Islet precursor cell (in vitro differentiated cells): ENCODE measurements at places on chromosomes 5 and 9.
A peak's percentile ranks its signal among the peaks of the same experiment; 100 is the strongest.

- no peak for DNase-seq
Measured at GRCh38 chr5:15550502-15551112, 50.6 kb downstream of the FBXL7 start.

GRCh38 chr9:137417161-137418021 is 5.6 kb downstream of the EXD3 start:
- DNase-seq = no peak

- no peak for DNase-seq
Measured at GRCh38 chr5:150055326-150056074, 30.9 kb downstream of the CSF1R start.

DNA sequence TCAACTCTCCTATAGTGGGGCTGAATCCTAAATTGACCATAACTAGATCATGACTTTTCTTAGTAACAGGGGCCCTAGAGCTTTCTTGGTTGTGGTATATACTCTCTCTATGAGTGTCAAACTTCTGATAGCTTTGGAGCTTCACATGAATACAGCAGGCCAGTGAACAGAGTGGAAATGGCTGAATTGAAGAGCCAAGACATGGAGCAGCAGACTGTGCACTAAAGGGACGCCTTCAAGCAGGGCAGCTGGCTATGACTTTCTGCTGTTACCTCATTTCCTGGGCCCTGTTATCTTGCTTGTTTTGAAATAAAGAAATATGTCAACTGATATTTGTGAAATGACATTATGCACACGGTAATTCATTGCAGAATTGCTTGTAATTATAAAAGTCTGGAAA is 16.4 kb downstream of the CDO1 start:
- no peak for DNase-seq

DNA sequence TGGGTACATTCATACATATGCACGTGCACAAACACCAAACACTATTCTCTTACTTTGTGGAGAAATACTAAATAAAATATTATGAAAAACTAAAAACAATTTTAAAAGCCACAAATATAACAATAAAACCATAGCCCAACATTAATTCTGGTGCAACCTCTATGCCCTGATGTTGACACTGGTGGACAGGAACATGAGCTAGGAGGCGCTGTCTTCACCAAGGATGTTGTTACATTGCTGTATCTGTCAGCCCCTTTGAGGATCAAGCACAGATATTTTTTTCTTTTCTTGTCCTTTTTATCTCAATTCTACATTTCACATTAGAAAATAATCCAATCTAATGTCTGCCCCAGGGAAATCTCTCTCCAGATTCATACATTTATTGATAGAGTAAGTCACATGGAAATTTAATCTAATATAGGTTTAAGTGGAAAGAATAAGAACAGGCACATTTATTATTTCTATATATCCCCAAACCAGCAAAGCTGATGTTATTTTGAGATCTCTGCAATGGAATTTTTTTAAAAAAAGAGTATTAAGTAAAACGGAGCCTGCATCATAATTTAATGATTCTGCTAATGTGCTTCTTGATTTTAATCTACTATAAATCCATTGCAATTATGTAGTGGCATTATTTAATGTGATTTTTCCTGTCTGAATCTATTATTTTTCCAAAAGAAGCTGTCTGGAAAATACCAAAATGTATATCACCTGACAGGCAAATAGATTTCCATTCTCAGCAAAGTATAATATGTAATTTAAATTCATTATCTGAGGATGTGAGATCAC is 716.5 kb downstream of the MTRR start:
- no peak for DNase-seq

DNA sequence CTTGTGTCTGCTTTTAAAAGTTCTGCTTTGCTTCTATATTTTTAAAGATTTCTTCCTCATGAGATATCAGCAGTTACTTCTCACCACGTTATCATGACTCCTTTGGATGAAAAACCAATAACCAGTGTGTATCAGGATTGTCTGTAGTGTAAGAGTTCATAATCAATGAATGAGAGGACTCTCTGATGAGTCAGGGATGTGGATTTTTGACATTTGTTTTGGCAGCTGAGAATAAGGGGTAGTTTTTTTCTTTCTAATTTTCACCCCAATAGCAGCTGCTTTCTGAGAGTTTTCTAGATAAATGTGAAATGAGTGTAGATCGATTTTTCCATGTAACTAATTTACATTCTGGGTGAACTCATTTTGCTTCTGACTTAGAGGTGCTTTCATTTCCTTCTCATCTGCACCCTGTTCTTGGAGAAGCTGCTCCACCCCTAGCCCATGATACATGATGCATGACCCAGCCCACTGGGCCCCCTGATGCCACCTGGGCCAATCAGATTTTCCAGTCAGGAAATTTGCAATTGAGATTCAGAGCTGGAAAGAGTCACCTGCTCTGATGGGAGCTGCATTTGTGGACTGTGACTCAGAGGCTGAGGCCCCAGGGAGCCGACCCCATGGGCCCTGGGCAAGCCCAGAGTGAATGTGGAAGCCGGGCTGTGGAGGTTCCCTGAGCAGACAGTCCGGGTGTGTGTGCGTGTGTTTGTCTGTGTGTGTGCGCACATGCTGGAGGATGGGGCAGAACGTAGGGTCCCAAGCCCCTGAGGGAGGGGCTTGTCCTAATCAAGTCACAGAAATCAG is 159.3 kb downstream of the RGS3 start:
- DNase-seq = peak; percentile 97

- DNase-seq = no peak
Measured at GRCh38 chr5:145471831-145472612, 363.1 kb downstream of the PRELID2 start.

DNA sequence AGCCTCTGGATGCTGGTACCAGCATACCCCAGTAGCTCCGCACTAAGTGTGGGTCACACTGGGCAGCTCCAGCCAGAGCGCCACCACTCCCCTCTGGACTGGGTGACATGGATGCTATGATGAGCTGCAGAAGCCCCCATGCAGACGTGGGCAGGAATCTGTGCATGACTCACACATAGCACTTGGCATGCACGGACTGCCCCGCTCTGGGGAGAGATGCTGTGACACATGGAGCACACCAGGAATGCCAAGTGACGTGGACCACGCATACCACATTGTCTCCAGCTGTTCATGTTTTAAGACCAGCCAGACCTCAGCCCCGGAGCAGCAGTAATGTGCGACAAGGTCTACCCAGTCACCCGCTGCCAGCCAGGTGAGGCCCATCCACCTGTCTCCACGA is 64.1 kb downstream of the SEMA4D start:
- DNase-seq = peak; percentile 73

GRCh38 chr9:83327323-83327722 is 210.9 kb downstream of the FRMD3 start:
- DNase-seq = peak; percentile 90

DNA sequence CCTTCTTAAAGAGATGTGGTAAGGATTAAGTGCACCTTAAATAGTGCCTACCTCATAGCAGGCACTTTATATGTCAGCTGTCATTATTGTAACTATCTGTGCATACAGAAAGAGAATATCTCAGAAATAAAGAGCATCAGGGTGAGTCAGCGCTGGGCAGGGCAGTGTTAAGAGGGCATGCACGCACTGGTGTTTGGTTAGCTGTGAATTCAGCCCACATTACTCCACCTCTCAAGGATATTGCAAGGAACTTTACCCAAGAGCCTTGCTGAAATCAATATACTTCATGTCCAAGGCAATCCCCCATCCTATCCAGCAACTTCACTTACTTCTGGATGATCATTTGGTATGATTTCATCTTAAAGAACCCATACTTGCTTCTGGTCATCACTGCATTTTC is 300.9 kb downstream of the NTRK2 start:
- DNase-seq = no peak
